ENCODE measurements at places on chromosomes 11 and 22. TPM values are rescaled to one million over a fixed set of nuclear protein-coding genes. Genes with fewer than 3 reads are reported as not detected.
A peak's percentile ranks its signal among the peaks of the same experiment; 100 is the strongest.

- no peak for DNase-seq
- H3K27ac ChIP-seq, result no peak overlapping the region
- no peak overlapping the region for H3K4me3 ChIP-seq
- no peaks in the 10 kb centered on the region for H3K36me3 ChIP-seq
- H3K4me1 ChIP-seq, result no peaks in the 10 kb centered on the region
These were observed 89.2 kb upstream of the CRTAM start for GRCh38 chr11:122749005-122749687.

DNA sequence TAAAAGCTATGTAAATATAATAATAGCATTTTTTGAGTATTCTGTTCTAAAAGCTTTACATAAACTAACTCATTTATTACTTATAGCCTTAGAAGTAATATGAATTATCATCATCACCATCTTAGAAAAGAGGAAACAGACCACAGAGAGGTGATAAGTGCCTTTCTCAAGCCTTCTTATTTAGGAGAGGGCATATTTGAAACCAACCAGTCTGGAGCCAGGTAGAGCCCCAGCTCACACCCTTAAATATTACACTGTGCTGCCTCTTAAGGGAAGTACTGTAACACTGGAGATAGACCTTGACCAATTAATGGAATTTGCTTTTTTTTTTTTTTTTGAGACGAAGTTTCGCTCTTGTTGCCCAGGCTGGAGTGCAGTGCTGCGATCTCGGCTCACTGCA lies 2.3 kb downstream of the BCO2 start:
- H3K4me3 ChIP-seq, result no peak overlapping the region
- no peaks in the 10 kb centered on the region for H3K36me3 ChIP-seq
- peak overlapping the region; percentile 14 for H3K27ac ChIP-seq
- no peaks in the 10 kb centered on the region for H3K27me3 ChIP-seq
- H3K4me1 ChIP-seq, result no peaks in the 10 kb centered on the region
- no peak for DNase-seq

DNA sequence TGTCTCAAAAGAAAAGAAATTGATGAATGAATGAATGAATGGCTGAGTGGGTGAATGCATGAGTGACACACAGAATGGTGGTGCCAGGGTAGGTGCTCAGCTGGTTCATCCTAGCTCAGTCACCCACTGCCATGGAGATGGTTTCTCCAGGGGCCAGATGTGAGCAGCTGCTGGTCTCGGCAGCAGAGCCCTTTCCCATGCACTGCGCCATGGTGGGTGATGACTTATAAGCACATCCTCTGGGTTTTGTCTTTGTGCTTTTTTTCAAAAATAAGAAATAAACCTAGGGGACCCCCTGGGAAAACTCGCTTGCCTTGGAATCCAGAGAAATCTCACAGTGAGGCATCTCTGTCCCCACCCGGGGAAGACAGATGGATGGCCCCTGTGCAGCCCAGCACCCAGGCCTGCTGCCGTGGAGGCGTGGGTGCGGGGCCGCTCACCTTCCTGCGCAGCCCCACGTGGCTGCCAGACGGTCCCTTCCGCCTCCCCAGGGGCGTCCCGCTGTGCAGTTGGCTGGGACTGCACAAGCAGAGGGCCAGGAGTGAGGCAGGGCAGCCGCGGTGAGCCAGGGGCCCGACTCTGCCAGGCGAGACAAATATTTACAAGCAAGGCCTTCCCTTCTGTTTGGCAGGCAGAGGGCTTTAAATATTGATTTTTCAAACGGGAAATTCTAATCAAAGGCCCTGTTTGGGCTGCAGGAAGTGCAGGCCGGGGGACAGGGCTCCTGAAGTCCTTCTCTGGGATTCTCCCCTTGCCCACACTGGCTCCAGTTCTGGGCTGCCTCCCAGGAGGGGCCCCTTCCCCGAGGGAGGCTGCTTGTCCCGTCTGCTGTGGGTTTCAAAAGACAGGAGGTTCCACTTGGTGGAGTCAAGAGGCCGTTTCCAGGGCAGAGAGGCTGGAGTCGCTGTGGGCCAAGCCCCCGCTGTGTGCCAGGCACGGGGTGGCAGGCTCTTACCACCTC lies 24.3 kb downstream of the MPPED1 start:
- no peaks in the 10 kb centered on the region for H3K27me3 ChIP-seq

DNA sequence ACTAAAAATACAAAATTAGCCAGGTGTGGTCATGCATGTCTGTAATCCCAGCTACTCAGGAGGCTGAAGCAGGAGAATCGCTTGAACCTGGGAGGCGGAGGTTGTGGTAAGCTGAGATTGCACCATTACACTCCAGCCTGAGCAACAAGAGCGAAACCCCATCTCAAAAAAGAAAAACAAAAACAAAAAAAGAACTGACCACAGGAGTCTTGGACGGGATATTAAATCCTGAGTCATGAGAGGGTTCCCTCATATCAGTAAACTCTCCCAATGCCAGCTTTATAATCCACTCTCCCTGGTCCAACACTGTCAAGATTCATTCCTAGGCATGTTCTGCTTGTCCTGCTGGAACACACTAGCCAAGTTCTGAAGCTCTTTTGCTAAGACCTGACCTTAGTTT lies 61.5 kb upstream of the EP300 start:
- DNase-seq, result no peak
- no peaks in the 10 kb centered on the region for H3K36me3 ChIP-seq
- H3K4me3 ChIP-seq, result no peak overlapping the region
- H3K27me3 ChIP-seq, result no peaks in the 10 kb centered on the region

DNA sequence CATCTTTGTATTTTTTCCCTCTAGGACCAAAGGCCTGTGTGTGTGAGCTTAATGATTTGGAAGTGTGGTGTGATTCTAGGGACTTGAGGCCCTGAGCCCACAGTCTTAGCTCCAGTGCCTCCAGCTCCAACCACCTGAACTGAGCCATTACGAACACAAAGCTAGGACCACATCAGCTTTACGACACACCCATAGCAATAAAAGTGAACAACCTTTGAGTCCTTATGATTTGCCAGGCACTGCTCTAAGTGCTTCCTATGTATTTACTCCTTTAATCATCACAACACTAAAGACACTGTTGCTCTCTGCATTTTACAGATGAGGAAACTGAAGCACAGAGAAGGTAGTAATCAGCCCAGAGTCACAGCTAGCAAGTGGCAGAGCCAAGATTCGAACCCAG lies 126.4 kb downstream of the EHF start:
- H3K27me3 ChIP-seq, result no peaks in the 10 kb centered on the region
- H3K4me1 ChIP-seq, result no peaks in the 10 kb centered on the region
- DNase-seq, result no peak

DNA sequence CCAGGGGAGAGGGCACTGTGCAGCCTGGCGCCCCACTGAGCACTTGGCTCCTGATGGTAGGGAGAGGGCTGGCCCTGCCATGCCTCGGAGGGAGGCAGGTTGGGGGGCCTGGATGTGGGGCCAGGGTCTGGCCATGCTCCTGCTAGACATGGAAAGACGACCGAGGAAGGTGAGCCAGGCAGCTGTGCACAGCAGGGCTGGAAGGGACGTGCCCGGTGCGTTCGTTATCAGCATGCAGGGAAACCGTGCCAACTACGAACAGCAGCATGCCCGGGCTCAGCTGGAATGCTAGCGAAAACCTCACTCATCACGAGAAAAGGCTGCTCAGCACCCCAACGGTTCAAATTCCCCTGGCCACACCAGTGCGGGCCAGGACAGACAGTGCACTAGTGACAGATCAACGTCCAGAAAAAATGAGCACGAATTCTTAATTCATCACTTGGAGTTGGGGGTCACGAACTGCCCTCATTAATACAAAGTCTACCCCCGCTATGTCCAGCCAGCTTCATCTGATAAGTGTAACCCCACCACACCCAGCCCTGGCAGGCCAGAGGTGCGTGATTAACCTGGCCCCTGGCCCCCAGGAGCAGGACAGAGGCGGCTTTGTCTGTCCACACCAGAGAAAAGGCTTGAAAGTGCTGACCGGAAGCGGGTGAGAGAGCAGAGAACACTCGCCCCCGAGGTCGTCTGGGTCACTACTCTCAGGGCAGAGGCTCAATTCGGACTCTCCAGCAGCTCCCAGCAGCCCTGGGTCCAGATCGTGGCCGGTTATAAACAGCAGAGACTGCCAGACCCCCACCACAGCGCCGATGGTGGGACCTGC lies 84.2 kb downstream of the CELSR1 start:
- H3K27ac ChIP-seq, result no peak overlapping the region
- no peak for DNase-seq
- no peak overlapping the region for H3K4me3 ChIP-seq
- H3K4me1 ChIP-seq, result no peaks in the 10 kb centered on the region
- H3K27me3 ChIP-seq, result no peaks in the 10 kb centered on the region
- H3K36me3 ChIP-seq, result no peaks in the 10 kb centered on the region

GRCh38 chr22:21904250-21904789 lies 36.9 kb upstream of the MAPK1 start:
- H3K4me1 ChIP-seq, result no peaks in the 10 kb centered on the region
- H3K4me3 ChIP-seq, result no peak overlapping the region
- no peak for DNase-seq
- no peak overlapping the region for H3K27ac ChIP-seq

- DNase-seq, result no peak
- H3K27me3 ChIP-seq, result no peaks in the 10 kb centered on the region
- H3K4me3 ChIP-seq, result no peak overlapping the region
- no peaks in the 10 kb centered on the region for H3K36me3 ChIP-seq
- no peaks in the 10 kb centered on the region for H3K4me1 ChIP-seq
These were observed 90.9 kb downstream of the PAX6 start for GRCh38 chr11:31720225-31720624.

GRCh38 chr11:112797648-112798293 lies 163.4 kb upstream of the NCAM1 start:
- no peak for DNase-seq
- H3K4me1 ChIP-seq, result no peaks in the 10 kb centered on the region
- H3K27ac ChIP-seq, result no peak overlapping the region
- no peaks in the 10 kb centered on the region for H3K36me3 ChIP-seq
- no peaks in the 10 kb centered on the region for H3K27me3 ChIP-seq

- H3K27me3 ChIP-seq, result no peaks in the 10 kb centered on the region
- H3K4me3 ChIP-seq, result no peak overlapping the region
- no peaks in the 10 kb centered on the region for H3K36me3 ChIP-seq
These were observed 27.2 kb downstream of the TMPRSS6 start for GRCh38 chr22:37082251-37082873.

- no peaks in the 10 kb centered on the region for H3K36me3 ChIP-seq
- DNase-seq, result no peak
- H3K27ac ChIP-seq, result no peak overlapping the region
These were observed 78.3 kb downstream of the EMSY start for GRCh38 chr11:76523147-76523546.

DNA sequence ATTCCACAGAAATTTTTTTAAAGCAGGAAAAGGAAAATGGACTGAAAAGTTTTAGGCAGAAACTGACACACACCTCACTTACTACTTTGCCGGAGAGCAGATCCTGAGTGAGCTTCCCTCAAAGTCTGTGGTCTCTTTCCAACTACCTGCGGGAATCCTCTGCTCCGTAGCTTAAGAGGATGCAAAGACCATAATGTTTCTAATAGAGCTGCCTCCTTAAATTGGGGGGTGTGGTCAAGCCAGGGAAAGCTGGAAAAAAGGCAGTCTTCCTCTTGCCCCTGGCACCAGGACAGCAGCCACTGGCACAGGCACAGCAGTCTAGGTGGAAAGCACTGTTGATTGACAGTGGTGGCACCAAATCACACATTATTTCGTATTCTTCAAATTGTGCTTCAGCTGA lies at the start of gene ETS1:
Gene ETS1, minus strand, starts transcription at position 144 of the 400 bp plus-strand sequence. CDS start 14,428 bp downstream, outside the sequence.
- DNase-seq, result no peak
- H3K27ac ChIP-seq, result peak within 1 kb of the TSS; percentile 21
- H3K4me1 ChIP-seq, result no peaks in the 10 kb centered on the region
- no peaks in the 10 kb centered on the region for H3K27me3 ChIP-seq
- H3K36me3 ChIP-seq, result no peaks in the 10 kb centered on the region

The LMO2 gene
- 45.2 TPM for total RNA-seq

The DSCAML1 gene
- total RNA-seq, result 0.29 TPM

GRCh38 chr11:131693756-131694155 lies 323.3 kb downstream of the NTM start:
- no peaks in the 10 kb centered on the region for H3K36me3 ChIP-seq
- H3K4me3 ChIP-seq, result no peak overlapping the region
- H3K4me1 ChIP-seq, result no peaks in the 10 kb centered on the region
- no peaks in the 10 kb centered on the region for H3K27me3 ChIP-seq
- no peak for DNase-seq

The FERMT3 gene
- 7.3 TPM for total RNA-seq

DNA sequence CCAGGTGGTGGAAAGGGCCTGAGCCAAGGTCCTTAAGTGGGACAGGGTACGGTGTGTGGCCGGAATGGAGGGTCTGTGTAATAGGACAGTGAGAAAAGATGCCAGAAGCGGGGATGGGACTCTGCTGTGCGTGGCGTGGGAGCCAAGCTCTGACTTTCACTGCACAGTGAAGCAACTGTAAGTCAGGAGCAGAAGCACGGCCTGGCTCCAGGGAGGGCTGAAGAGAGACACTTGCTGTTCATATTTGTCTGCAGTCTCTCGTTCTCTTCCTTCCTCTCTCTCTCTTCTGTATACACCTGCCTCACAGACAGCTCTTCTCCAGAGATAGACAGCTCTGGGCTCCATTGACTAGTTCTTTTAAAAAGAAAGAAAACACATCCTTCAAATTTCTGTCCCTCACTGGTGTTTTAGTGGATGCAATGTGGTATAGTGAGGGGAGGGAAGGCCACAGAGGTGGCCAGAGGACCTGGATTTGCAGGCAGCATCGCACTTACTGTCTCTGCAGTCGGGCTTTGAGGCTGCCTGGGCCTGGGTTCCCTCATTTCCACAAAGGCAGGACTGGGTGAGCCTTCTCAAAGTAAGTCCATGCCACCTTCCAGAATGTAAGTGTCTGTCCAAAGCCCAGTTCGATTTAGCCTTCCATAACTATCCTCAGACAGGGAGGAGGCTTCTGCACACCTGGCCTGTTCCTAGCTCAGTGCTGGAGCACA lies 2.1 kb downstream of the IL17RA start:
- no peaks in the 10 kb centered on the region for H3K27me3 ChIP-seq
- no peaks in the 10 kb centered on the region for H3K36me3 ChIP-seq
- no peak overlapping the region for H3K27ac ChIP-seq
- no peak for DNase-seq
- H3K4me3 ChIP-seq, result no peak overlapping the region
- H3K4me1 ChIP-seq, result no peaks in the 10 kb centered on the region

DNA sequence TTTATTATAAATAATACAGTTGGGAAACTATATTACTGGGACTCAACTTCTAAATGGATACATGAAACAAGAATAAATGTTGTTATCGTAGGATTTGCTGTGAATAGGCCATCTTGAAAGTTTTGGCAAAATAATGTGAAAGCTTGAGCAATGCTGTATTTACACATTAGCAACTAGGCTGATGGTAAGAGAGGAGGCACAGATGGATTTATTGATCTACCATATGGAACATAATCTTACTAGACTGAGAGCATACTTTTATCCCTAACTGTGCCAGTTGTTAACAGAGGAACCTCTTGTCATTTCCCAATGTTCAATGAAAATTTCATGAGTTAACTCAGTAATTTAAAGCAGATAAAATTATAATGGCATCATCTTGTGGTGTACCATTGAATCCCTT lies 22.8 kb downstream of the APIP start:
- no peak overlapping the region for H3K27ac ChIP-seq
- H3K4me3 ChIP-seq, result no peak overlapping the region
- no peak for DNase-seq
- H3K27me3 ChIP-seq, result no peaks in the 10 kb centered on the region

The MYBPC3 gene
- total RNA-seq, result 0.09 TPM

- no peak for DNase-seq
- no peaks in the 10 kb centered on the region for H3K27me3 ChIP-seq
- H3K27ac ChIP-seq, result no peak overlapping the region
- H3K4me3 ChIP-seq, result no peak overlapping the region
- no peaks in the 10 kb centered on the region for H3K36me3 ChIP-seq
- no peaks in the 10 kb centered on the region for H3K4me1 ChIP-seq
These were observed 215.1 kb downstream of the TMEM135 start for GRCh38 chr11:87252869-87253268.

Data from uterus (tissue), 4 donors.